Activated CD4-positive, alpha-beta T cell treated with anti-CD3 and anti-CD28 coated beads for 4 hours (primary cell): ENCODE measurements at places on chromosomes 1 and 21.

DNA sequence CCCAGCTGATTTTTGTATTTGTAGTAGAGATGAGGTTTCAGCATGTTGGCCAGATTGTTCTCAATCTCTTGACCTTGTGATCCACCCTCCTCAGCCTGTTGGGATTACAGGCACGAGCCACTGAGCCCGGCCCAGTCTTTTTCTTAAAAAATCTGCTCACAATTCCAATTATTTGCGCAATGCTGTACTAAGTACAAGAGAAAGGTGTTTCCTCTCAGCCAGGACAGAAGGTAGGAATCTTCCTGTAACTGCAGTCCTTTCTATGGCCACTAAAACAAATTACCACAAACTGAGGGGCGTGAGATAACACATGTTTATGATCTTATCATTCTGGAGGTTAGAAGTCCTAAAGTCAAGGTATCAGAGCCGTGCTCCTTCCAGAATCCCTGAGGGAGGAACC is 6.9 kb upstream of the CBR3 start:
- DNase-seq: no peak

DNA sequence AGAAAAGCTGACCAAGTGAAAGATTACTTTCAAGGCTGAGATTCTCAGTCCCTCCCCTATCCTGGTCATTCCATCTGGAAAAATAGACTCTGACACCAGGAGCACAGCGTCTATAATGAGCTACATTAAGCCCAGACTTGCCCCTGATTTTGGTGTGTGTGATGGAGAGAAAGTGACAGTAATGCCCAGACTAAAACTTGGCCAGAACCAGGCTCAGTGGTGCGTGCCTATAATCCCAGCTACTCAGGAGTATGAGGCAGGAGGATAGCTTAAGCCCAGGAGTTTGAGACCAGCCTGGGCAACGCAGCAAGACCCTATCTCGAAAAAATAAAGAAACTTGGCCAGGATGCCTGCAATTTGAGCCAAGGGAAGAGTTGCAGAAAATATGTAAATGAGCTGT is 15.9 kb downstream of the PLEKHA6 start:
- no peak for DNase-seq

GRCh38 chr1:67937651-67938050 is 104.4 kb upstream of the GNG12 start:
- DNase-seq: no peak

- no peak for DNase-seq
Measured at GRCh38 chr1:243346468-243346867, 90.6 kb downstream of the SDCCAG8 start.

DNA sequence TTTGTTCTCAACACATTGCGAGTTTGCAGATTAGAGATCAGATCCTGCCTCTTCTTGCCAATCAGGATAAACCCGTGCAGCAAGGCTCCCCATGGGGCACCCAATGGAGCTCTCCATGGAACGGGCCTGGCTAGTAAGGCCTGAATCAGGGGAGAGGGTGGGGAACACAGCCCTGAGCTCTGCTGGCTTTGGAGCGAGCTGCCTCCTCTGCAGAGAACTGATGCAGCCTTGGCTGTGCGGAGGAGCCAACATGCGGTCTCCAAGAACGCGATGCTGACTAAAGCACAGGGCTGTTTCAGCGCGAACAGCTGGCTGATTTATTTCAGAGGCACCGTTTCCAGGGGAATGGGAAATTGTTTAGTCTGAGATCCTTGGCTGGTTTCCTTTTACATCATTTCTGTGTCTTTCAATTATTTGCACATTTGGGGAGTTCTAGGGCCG is 139.7 kb downstream of the TSEN15 start:
- DNase-seq: no peak

DNA sequence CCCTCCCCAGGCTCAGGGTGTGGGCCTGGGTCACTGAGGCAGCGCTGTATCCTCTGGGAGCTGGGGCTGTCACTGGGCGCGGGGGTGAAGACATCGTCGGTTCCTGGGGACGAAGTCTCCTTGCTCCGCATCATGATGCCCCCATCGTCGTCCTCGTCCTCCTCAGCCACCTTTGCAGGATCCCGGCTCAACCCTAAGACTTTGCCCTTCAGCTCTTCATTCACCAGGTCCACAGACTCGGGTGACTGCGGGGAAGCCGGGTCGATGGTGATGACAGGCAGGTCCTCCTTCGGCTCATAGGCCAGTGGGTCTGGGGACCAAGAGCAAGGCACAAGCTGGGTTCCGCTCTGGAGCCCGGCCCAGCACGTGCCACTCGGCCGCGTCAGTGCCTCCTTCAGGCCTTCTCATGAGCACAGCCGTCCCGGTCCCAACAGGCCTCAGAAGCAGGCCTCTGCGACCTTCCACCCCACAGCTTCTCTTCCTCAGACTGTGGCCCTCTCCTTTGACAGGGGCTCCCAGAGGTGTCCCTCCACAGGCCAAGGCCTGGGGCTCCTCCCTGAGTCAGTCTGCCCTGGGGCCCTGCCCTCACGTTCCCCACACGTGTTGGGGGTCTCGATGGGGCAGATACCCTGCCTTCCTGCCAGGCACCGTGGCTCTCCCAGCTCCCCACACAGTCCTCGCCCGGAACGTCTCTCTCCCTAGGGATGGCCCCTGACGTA is 54.4 kb downstream of the SLC9A1 start:
- DNase-seq: no peak

- DNase-seq: no peak
Measured at GRCh38 chr1:194512957-194513356, 1326.5 kb upstream of the B3GALT2 start.

- DNase-seq: no peak
Measured at GRCh38 chr1:214565310-214565709, 13.9 kb upstream of the PTPN14 start.

DNA sequence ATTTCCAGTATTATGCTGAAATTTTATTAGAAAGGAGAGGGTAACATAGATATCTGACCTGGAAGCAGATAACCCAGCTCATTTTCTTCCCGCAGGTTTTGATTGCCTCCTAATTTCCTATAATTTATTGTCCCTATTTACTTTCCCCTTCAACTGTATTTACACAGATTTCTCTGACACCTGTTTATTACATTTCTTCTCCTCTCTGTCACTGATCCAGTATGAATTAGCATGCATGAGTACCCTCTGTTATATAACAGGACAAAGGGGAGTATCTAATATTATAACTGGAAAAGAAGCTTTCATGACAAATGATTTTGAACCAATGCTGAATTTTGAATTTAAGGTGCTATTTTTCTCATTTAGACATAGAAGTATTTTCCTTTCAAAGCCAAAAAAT is 37.4 kb downstream of the DENND1B start:
- no peak for DNase-seq

DNA sequence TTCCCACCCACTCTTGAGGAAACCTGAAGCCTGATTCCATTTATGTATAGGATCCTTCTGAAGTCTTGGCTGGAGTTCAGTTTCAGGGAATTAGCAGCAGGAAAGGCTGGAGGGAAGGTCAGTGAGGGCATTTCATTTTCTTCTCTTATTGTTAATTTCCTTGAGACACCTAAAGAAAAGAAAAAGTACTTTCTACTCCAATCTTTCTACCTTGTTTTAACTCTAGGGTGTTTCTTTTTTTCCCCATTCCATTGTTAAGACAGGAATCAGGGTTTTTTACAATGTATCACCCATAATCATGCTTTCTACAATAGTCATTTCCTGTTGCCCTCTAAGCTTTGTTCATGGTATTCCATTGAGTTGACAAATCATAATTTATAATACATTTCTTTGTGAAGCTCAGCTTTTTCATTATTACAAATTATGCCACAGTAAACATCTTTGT is 27.4 kb downstream of the SNRPE start:
- no peak for DNase-seq

- DNase-seq: no peak
Measured at GRCh38 chr1:89206373-89206772, 7.6 kb upstream of the GBP4 start.

- DNase-seq: no peak
Measured at GRCh38 chr1:5670590-5671350, 321.5 kb downstream of the NPHP4 start.

DNA sequence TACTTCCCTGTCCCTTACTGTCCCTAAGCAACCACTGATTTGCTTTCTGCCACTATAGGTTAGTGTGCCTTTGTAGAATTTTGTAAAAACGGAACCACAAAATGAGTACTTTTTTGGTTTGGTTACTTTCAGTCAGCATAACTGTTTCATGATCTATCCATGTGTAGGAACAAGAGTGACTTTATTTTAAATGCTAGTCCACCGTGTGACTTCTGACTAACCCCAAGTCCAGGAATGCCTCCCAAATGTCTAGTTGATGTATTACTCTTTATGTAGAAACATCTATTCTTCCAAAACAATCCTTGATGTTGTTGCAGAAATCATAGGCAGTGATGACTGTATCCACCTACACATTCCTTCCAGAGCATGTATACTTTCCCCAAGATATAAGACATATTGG is 21.3 kb downstream of the ATPAF1 start:
- DNase-seq: no peak

DNA sequence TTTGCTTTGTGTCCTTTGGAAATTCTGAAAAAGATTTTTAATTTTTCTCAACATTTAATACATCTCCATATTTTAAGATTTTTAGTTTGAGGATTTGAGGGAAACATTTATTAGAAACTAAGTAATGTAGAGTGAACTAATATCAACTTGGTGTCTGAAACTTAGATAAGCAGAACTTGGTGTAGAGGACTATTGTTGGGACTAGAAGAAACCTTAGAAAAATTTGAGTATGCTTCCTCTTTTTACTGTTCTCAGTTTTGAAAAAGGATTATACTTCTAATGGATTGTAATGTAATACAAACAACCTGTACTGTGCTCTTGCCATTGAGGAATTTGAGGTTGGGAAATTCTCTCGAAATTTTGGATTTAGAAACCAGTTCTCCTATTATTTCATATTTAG is 2.4 kb downstream of the FNBP1L start:
- no peak for DNase-seq

- DNase-seq: no peak
Measured at GRCh38 chr1:116496380-116496779, 74.4 kb downstream of the CD58 start.

- no peak for DNase-seq
Measured at GRCh38 chr21:42189860-42190485, 29.0 kb upstream of the ABCG1 start.

- no peak for DNase-seq
Measured at GRCh38 chr1:235075777-235076308, 52.8 kb downstream of the TOMM20 start.

GRCh38 chr1:60228041-60228491 is 154.5 kb upstream of the C1orf87 start:
- no peak for DNase-seq

- no peak for DNase-seq
Measured at GRCh38 chr21:46061518-46061917, 36.4 kb upstream of the COL6A2 start.

DNA sequence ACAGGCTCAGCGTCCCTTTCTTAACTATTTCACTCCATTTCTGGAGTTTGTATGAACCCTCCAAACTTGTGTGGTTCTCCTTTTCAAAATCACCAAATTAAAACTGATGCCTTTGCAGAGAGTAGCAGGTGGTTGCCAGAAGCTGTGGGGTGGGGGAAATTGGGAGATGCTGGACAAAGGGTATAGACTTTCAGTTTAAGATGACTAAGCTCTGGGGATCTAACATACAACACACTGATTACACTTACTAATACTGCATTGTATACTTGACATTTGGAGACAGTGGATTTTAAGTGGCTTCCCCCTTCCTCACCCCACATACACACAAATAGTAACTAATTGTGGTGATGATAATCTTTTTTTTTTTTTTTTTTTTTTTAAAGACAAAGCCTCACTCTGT is 11.1 kb upstream of the SCYL3 start:
- no peak for DNase-seq

DNA sequence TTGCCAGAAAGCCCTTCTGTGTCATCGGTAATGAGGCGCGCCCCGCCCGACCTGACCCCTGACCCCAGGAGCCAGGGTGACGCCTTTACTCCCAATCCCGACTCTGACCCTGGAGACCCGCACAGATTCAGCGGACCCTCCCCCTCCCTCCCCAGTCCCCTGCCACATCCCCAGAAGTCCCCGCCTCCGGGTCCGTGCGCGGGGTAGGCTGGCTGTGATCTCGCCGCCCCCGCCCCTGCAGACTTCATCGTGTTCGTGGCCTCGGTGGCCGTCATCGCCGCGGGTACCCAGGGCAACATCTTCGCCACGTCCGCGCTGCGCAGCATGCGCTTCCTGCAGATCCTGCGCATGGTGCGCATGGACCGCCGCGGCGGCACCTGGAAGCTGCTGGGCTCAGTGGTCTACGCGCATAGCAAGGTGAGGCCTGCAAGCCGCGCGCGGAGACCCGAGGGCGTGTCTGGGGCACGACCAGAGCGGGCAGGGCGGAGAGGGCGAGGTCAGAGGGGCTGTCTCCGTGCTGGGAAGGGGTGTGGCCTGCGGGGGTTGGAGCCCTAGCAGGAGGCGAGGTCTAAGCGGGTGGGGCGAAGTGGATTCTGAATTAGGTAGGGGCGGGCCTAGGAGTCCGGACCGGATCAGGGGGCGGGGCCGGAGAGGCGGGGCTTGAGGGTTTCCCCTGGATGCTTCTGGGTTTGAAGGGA is 34.8 kb downstream of the KCNQ4 start:
- DNase-seq: peak; percentile 87

- DNase-seq: no peak
Measured at GRCh38 chr1:110282395-110282794, 56.8 kb upstream of the RBM15 start.

GRCh38 chr1:7942214-7942921 is 1.7 kb upstream of the TNFRSF9 start:
- peak; percentile 43 for DNase-seq

- no peak for DNase-seq
Measured at GRCh38 chr1:92298213-92298572, 594 bp downstream of the GLMN start.

DNA sequence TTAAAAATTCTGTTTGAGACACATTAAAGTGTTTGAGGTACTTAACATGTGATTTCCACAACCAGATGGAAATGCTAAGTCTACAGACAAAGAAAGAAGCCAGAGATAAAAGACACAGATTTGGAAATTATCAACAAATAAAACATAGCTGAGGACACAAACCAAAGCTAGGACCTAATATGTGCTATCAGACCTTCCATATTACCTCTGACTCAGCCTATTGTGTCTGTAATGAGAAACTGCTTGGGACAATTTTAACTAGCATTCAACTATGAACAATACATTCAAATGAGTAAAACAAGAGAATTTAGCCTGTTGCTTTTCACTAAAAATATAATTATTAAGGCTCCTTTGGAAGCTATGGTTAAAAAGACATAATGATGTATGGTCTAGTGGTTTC is 54.6 kb downstream of the WNT2B start:
- no peak for DNase-seq

DNA sequence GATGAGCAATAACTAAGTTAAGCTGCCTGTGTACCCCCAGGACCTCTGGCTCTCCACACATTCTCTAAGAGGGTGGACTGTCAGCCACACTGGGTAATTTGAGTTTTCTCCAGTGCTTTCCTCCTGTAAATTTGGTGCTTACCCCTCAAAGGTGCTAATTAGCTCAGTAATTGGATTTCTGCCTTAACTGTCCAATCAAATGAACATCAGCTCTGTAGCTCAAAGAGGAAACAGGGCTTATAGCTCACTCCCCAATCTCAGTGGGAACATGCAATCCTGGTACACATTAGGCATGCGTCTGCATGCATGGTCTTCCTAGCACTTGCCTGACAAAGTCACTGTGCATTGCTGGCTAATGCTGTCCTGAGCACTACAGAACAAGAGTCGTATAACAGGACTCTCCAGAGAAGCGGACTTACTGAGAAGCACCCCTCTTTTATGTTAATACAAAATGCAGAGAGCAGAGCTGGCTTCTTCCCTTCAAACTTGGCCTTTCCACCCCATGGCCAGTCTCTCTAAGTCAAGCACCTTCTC is 110.1 kb downstream of the NTPCR start:
- no peak for DNase-seq
